Astrocyte (in vitro differentiated cells and primary cell): ENCODE measurements at places on chromosomes 2 and 18.

DNA sequence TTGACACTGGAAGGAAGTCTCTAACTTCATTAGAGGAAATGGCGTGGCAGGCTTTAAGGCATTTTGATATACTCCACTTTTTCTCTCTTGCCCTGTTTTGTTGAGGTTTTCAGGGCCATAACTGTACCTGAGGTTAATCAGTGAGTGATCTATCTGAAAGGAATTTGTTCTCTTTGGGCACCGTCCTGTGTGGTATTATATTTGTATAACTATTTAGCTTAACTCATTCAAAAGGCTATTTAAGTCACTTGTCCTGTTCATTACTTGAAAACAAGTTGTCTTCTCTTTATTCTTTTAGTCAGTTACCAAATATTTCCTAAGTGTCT lies 180.4 kb downstream of the NEDD4L start:
- peak; percentile 52 for DNase-seq

DNA sequence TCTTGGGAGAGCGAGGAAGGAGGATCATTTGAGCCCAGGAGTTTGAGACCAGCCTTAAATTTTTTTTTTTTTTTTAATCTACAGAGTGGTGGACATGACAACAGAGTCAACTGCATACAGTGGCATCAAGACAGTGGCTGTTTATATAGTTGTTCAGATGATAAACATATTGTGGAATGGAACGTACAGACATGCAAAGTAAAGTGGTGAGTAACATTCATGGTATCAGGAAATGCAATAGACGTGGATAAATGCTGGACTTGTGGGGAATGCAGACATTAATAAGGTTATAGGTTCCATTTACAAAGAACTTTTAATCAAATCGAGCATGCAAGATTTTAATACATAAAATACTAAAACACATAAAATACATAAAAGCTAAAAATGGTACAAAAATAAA lies 11.9 kb downstream of the WDR43 start:
- no peak for DNase-seq

GRCh38 chr2:230205034-230205433 lies 14.8 kb downstream of the SP110 start:
- DNase-seq: no peak

DNA sequence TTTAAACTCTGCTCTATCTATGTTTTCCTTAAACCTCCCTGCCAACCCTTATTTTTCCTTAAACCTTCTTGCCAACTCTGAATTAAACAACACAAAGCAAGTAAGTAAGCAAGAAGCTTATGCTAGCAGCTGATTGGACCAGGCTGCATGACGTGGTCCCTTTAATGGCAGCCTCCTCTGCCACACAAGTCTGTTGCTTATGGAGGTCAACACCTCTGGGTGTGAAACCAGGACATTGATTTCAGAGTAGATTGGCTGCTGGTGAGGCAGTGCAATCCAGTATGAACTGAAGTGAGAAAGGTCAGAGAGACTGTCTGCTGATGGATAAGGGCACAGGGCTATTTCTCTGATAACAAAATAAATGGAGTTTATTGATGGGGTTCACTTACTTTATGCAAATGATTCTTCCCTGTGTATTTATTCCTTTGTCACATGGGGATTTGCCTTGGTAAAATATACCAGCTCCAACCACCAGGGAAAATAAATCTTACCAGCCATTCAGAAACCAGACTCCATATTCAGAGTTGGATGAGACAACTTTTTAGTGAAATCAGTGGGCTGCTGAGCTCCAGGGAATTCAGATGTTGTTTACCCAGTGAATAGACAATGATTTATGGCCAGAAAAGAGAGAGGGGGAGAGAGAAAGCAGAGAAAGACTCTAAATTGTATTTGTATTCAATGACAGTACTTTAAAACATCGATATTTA lies 112.2 kb upstream of the NCKAP5 start:
- no peak for DNase-seq

- no peak for DNase-seq
These were observed 171.2 kb downstream of the ANTXR1 start for GRCh38 chr2:69184224-69184623.

DNA sequence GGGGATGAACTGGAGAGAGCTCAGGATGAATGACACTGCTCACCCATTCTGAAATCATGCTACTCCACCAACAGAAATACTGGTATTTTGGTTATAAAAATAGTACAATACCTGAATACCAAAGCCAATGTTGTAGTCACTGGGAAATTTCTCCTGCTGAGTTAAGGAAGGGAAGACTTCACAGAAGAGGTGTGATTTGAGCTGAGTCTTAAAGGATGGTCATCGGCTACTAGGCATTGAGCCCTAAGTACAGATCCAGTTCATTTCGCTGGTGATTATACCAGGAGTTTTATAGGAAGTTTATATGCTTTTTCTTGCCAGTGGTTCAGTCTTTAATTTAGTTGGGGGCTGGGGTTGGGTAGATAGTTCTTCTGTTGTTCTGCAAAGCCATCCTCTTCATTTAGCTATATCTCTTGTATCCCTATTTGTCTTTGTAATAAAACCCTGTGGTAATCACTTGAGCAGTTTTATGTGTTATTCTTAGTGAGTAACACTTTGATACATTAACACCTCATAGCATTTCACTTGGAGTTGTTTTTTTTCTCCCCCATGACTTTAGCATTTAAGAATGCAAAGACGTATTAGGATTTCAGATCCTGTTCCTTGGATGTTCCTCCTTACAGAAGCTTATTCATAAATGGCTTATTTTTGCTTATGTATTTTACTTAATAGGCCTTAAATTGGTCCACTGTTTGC lies 239.9 kb upstream of the FOSL2 start:
- peak; percentile 84 for DNase-seq

GRCh38 chr18:13808294-13809042 lies 15.5 kb upstream of the MC5R start:
- DNase-seq: no peak

DNA sequence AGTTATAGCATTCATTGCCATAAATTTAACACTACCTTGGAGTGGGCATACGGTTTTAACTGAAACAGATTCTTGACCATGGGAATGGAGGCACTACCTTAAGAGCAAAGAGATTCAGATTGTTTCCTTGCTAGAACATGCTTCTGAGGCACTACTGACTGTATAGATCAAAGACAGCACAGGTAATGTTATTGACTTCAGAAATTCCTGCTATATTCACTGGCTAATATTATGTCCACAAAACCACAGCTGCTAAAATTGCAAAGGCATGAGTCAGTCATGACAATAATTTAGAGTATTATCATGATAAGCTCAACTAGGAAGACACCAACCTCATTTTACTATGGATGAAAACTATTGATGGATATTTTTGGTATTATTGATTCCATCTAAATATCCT lies 39.4 kb downstream of the SLC8A1 start:
- peak; percentile 47 for DNase-seq

DNA sequence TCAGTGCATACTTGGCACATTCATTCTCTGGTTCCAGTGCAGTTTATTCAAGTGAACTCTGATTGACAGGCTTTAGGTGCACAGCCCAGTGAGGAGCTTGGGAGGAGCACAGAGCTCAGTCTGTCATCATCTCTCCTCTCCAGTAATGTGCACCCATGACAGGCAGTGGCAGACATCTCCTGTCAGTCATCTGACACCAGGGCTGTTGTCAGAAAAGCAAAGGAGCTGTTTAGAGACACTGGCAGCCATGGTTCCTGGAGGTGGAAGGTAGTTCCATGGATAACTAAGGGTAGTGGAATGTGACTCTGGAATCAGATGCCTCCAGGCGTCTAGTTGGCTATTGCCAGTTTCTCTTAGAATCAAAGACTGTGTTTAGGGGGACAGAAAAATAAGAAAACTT lies 308.8 kb downstream of the DCDC2C start:
- DNase-seq: no peak

DNA sequence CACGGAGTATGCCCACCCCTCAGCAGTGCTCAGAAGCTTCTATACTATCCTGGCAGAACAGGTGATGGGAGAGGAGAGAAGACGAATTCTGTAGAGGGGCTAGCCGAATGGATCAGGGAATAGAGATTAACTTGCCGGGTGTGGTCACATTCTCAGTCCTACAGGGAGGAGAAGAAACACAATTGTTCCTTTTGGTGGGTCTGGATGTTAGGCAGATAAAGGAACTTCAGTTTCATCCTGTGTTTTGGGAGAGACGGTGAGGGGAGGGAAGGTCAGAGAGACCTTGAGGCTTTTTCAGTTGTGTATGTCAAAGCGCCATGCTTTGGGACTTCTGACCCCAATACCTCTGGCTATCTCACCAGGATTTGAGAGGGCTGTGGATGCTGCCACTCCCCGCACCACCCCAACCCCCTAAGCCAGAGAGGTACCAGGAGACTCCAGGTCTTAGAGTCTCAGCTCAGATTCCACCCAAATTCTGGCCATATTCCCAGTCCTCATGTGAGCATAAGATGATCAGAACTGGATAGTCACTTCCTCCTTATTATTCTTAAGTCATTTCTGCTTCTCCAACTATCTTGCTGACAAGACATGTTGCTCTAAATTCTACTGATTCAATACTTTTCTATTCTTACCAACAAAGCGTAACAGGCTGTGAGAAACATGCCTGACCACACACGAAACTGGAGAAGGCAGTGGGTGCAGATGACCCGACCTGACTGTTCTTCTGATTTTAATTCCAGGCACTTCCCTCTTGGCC lies 2.3 kb upstream of the TMEM37 start:
- no peak for DNase-seq

DNA sequence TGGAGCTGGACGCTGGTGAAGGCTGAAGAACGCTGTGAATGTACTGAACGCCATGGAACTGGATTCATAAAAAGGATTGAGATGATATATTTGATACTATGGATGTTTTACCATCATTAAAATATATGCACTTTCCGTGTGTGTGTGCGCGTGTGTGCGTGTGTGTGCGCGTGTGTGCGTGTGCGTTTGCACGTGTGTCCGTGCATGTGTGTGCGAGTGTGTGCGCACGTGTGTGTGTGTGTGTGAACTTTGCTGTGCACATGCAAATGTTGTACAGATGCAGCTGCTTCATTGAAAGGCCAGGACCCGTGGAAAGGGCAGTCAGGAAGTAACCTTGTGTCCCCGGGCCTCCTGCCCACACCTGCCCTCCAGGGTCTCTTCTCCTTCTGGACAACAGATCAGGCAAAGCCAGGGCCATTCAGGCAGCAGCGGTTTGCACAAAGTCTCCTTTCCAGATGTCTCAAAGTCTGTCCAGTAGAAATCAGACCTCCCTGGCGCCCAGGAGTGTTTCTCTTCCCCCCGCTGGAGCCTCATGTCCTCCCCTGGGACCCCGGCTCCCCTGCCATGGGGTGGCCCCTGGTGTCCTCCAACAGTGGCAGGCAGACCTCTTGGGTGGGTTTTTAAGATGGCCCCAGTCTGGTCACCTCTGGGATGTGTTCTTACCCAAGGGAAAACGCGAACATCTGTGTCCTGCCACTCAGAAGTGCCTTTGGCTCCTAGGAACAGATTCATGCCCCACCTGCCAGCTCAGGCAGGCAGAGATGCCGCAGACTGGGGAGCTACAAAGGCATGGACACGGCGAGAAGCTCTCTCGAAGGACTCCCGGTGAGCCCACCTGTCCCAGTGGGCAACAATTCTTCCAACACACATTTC lies 86.1 kb upstream of the GPC1 start:
- DNase-seq: no peak

DNA sequence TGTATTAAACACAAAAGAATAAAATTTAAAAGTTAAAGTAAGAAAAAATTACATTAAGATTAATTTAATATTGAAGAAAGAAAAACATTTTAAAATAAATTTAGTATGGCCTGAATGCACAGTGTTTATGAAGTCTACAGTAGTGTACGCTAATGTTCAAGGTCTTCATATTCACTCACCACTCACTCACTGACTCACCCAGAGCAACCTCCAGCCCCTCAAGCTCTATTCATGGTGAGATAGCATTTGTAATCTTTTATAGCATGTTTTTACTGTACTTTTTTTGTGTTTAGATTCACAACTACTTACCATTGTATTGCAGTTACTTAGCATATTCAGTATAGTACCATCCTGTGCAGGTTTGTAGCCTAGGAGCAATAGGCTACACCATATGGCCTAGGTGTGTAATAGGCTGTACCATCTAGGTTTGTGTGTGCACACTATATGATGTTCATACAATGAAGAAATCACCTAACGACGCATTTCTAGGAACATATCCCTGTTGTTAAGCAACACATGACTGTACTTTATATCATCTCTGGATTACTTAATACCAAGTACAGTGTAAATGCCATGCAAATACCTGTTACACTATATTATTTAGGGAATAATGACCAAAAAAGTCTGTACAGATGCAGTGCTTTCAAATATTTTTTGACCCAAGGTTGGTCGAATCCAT lies 144.0 kb upstream of the IL1R2 start:
- DNase-seq: no peak

DNA sequence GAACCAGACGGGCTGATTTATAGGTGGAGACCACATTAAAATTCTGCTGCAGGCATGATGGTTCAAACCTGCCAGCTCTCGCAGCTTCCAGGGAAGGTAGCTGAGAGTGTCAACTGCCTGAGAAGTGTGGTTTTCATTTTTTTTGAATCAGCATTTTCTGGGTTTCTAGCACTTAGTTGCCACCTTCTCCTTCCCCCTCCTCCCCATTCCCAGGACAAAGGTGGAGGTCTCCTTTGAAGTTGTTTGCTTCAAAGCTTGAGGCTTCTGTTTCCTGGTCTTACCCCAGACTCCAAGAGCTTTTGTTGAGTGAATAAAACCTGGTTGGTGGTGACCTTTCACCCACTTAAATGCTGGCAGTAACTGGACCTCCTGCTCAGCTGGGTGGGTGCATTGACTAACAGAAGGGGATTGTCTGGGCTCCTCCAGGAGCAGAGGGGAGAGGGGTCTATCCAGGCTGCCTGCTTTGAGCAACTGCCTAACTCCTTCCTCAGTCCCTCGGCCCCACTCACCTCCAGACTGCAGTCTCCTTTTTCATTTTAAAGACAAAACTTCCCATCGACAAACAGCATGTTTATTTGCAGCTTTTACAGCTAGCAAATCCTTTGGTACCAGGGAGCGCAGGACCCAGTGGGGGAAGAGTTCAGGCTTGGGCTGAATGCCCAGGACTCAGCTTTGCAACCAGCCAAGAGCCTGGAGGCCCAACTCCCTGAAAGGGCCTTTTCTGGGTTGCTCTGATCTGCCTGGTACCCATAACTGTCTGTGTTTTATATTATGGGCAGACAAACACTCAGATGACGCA lies 3.5 kb downstream of the RHOB start:
- peak; percentile 75 for DNase-seq

GRCh38 chr2:47516360-47517104 lies 113.6 kb downstream of the MSH2 start:
- DNase-seq: no peak

GRCh38 chr18:55932675-55933074 lies 344.7 kb upstream of the TCF4 start:
- no peak for DNase-seq

DNA sequence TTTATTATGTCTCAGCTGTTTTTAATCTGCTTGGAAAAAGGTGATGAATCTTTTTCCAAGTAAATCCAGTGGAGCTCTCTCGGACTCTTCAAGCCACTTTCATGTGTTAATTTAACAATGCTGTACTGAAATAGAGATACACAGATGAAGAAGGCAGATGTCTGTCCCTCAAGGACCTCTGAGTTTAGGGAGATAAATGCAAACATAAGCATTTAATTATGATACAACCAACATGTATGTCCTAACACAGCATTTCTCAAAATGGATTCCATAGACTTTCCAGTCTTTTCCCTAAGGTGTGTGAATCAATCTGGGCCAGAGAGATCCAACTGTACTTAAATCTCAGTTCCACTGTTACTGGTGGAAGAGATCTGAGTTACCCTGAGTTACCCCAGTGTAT lies 262.4 kb downstream of the RND3 start:
- no peak for DNase-seq
